Activated CD4-positive, alpha-beta T cell treated with anti-CD3 and anti-CD28 coated beads, Interleukin-2, amount 10 ng/mL, durations not matched to agents 24 days and 14 days (primary cell): ENCODE measurements at places on chromosomes 1 and 21. TPM values are rescaled to one million over a fixed set of nuclear protein-coding genes. Genes with fewer than 3 reads are reported as not detected.

TMEM61 gene
- total RNA-seq: not detected in 2 replicates

NPHP4 gene
- 20.0 and 21.0 TPM in 2 replicates for total RNA-seq

KIAA1614 gene
- 0.16 and 0.26 TPM in 2 replicates for total RNA-seq

DNA sequence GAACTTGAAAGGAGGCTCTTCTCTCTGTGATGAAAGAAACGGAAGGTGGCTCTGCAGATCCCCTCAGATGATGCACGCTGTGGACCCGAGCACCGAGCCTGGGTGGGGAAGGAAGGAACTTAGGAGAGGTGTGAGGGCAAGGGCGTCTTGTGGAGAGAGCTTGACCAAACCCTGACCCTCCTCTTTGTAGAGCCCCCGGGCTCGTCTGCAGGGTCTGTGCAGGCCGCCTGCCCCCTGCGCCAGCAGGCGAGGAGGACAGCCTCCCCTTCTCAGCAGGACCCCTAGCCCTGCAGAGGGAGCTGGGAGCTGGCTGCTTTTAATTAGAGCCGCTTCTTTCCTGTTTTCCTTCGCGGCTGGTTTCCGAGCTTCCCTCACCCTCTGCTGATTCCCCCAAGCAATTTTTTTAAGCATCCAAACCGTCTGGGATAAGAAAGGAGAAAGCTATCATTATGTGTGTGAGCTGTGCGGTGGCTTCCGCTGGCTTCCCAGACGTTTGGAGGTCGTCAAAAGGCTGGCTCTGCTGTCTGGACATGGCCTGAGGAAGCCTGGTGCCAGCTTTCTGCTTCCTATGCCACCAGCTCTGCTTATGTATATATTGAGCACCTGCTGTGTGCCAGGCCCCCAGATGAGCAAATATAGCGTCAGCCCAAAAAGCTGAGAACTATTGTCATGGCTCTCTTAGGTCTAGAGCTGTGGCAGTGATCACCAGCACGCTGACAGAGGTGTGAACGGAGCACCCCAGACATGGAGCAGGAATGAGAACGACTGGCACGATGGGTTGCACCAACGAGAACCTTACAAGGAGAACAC is 160.2 kb upstream of the IRF2BP2 start:
- H3K27me3 ChIP-seq: no peaks in the 10 kb centered on the region
- peak overlapping the region; percentile 90 for H3K27ac ChIP-seq
- DNase-seq: no peak
- peaks cover 8% of the 10 kb centered on the region for H3K36me3 ChIP-seq
- H3K4me1 ChIP-seq: peaks cover 68% of the 10 kb centered on the region
- H3K4me3 ChIP-seq: peak overlapping the region; percentile 45

DNA sequence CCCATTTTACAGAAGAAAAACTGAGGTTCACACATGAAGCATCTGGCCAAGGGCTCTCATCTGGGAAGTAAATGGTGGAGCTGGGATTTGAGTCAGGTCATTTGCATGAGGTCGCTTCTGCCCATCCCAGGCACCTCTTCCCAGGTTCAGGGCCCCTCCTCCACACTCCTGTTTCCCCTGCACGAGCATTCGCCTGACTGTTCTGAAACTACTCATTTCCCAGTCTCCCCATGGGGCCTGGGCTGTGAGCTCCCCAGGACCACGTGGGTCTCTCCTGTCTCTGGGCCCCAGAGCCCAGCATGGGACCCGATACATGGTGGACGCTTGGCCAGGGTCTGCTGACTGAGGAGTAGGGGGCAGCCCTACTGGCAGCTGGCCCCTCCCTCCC is 360.8 kb downstream of the MATN1 start:
- no peak overlapping the region for H3K27ac ChIP-seq
- H3K4me1 ChIP-seq: no peaks in the 10 kb centered on the region
- no peak for DNase-seq
- H3K36me3 ChIP-seq: no peaks in the 10 kb centered on the region
- H3K4me3 ChIP-seq: no peak overlapping the region

DNA sequence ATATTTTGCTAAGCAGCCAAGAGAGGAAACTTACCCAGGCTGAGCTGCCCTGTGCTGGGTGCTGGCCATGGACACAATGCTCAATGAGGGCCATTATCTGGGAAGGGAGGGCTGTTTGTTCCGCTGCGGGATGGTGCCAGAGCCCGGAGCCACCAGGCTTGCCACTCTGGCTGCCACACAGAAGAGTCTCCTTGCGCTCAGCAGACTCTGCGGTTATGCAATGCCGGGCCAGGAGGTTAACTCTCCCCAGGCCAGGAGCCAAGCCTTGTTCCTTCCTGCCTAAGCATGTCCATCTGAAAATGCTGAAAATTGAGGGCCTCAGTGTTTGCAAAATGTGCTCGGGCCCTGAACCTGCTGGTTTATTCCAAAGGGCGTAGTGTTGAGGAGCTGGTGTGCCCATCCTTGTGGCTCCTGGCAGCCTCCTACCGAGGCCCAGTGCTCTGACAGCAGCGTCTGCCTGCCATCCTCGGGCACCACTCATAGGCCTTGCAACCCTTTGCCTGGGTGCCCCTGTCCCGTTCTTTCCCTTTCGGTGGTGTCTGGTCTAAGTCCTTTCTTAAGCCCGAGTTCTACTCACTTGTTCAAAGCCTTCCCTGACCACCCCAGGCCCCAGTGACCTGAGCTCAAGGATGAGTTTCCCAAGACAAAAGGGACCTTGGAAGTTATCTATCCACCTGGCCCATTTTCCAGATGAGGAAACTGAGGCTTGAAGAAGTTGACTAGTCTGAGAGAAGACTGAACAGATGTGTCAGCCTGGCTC is 133.8 kb upstream of the EDN2 start:
- no peaks in the 10 kb centered on the region for H3K27me3 ChIP-seq
- DNase-seq: no peak
- H3K4me3 ChIP-seq: no peak overlapping the region
- H3K27ac ChIP-seq: peak overlapping the region; percentile 19
- H3K4me1 ChIP-seq: peaks cover 50% of the 10 kb centered on the region

GRCh38 chr1:177847843-177848242 is 122.0 kb downstream of the SEC16B start:
- H3K4me1 ChIP-seq: no peaks in the 10 kb centered on the region
- no peak overlapping the region for H3K27ac ChIP-seq
- no peak for DNase-seq

- no peak for DNase-seq
- H3K27me3 ChIP-seq: peaks cover 9% of the 10 kb centered on the region
- no peaks in the 10 kb centered on the region for H3K4me1 ChIP-seq
- no peak overlapping the region for H3K4me3 ChIP-seq
- H3K27ac ChIP-seq: no peak overlapping the region
These were observed 3.5 kb upstream of the CELA2A start for GRCh38 chr1:15452866-15453571.

DNA sequence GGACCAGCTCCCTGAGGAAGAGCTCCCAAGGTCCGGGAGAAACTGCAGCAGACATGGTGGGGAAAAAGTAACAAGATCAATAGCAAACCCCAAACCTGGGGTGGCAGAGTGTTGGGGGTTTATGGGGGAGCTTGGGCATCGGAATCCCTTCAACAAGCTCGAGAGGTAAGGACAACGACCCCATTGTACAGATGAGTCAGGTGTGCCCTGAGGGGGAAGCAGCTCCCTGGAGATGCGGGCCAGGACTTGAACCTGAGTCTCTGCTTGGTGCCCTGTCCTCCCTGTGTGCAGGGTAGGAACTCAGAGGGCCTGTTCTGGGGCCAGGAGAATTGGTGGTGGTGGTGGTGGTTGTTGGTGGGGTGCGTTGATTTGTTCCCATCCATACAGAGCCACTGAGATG is 125.4 kb downstream of the PTPRU start:
- H3K4me1 ChIP-seq: no peaks in the 10 kb centered on the region
- H3K36me3 ChIP-seq: no peaks in the 10 kb centered on the region
- peaks cover 12% of the 10 kb centered on the region for H3K27me3 ChIP-seq

GRCh38 chr1:53294567-53294966 is 33.3 kb downstream of the LRP8 start:
- H3K36me3 ChIP-seq: peaks cover 5% of the 10 kb centered on the region
- peaks cover 41% of the 10 kb centered on the region for H3K4me1 ChIP-seq
- H3K27me3 ChIP-seq: no peaks in the 10 kb centered on the region
- peak overlapping the region; percentile 88 for H3K27ac ChIP-seq
- peak overlapping the region; percentile 44 for H3K4me3 ChIP-seq

GRCh38 chr21:15749082-15749860 is 19.5 kb downstream of the USP25 start:
- H3K27ac ChIP-seq: no peak overlapping the region
- H3K36me3 ChIP-seq: peaks cover 9% of the 10 kb centered on the region
- no peak overlapping the region for H3K4me3 ChIP-seq
- H3K4me1 ChIP-seq: peaks cover 22% of the 10 kb centered on the region

- no peak overlapping the region for H3K4me3 ChIP-seq
- no peak overlapping the region for H3K27ac ChIP-seq
- peaks cover 73% of the 10 kb centered on the region for H3K36me3 ChIP-seq
These were observed 7.0 kb downstream of the DDOST start for GRCh38 chr1:20654104-20654690.

DNA sequence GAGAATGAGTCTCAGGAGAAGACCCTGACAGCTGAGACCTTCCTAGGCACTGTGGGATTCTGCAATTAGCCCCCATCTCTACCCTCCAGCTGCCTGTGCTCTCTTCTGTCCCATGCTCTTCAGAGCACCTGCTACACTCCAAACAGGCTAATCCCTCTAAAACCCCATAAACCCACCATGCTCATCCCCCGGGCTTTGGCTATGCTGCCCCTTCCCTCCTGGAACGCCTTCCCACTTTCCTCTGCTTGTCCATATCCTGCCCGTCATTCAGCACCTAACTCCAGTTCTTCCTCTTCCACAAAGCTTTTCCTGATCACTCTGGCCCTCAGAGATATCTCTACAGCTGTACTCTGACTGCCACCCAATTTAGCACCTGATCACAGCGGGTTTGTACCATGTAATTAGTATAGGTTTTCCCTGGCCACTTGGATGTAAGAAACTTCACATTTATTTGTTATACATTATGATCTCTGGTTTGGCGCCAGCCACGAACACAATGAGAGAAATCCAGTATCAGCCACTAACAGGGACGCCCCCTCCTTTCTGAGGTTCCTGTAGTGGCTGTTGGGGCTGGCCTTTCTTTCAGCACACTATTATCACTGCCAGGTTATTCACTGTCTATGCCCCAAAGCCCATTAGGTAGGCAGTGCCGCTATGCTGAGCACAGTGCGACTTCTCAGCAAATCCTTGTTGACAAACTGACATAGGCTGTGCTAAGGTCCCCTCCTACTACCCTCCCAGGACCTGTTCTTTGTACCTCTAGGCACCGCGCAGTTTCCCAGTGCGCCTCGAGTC is 45.1 kb downstream of the CDC7 start:
- no peak overlapping the region for H3K27ac ChIP-seq
- H3K36me3 ChIP-seq: peaks cover 2% of the 10 kb centered on the region
- peaks cover 9% of the 10 kb centered on the region for H3K27me3 ChIP-seq
- DNase-seq: peak; percentile 52
